ENCODE measurements at places on chromosomes 4 and X. TPM values are rescaled to one million over a fixed set of nuclear protein-coding genes. Genes with fewer than 3 reads are reported as not detected.

- DNase-seq, result no peak
Measured at GRCh38 chrX:17525266-17525665, 150.3 kb downstream of the NHS start.

- DNase-seq, result no peak
Measured at GRCh38 chrX:103797691-103798090, 21.1 kb downstream of the PLP1 start.

- no peak for DNase-seq
Measured at GRCh38 chr4:143762511-143762910, 62.0 kb upstream of the FREM3 start.

GRCh38 chr4:155383541-155383940, 6.8 kb upstream of the MAP9 start:
- no peak for DNase-seq

DNA sequence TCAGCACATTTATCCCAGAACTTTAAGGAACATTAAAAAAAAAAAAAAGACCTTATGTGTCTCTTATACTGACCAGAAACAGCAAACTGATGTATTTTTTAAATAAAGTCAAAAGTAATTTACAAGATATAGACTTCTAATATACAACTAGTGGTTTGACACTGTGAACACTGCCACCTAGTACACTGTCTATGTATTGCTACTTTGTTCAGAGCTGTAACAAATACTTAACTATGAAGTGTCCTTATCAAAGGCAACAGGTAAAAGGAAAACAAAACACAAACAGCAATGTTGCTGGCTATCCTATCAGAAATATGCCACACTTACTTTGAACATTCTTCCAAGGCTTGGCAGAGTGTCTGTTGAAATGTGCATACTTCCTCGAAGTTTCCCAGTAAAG, 60.4 kb downstream of the CD40LG start:
- peak; percentile 20 for DNase-seq

- no peak for DNase-seq
Measured at GRCh38 chr4:113682730-113683537, 78.6 kb downstream of the CAMK2D start.

DNA sequence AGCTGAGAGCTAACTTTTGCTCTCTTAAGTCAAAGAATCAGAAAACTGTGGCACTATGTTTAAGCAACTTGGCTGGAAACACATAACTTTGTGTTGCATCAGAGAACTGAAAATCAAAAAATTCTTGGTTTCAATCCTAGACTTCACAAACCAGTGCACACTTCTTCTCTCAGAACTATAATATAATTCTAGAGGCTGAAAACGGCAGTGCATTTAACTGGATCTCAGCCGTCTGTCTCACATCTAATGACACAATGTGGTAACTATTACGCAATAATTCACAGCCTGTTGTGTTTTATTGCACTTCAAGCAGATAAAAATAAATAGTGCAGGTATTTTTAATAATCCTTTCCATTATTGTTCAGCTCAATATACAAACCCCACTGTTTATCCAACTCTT, 260.6 kb upstream of the DIAPH2 start:
- DNase-seq, result peak; percentile 34

GRCh38 chrX:1591863-1592469, 562 bp downstream of the AKAP17A start:
- no peak for DNase-seq

DNA sequence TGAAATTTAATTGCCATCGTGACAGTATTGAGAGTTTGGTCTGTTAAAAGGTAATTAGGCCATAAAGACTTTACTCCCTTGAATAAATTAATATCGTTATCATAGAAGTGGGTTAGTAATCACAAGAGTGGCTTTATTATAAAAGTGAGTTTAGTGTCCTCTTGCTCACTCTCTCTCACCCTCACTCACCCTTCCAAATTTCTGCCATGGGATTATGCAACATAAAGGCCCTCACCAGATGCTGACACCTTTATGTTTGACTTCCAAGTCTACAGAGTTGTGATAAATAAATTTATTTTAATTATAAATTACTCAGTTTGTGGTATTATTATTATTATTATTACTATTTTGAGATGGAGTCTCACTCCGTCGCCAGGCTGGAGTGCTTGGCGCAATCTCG, 1070.8 kb downstream of the PCDH18 start:
- no peak for DNase-seq

DNA sequence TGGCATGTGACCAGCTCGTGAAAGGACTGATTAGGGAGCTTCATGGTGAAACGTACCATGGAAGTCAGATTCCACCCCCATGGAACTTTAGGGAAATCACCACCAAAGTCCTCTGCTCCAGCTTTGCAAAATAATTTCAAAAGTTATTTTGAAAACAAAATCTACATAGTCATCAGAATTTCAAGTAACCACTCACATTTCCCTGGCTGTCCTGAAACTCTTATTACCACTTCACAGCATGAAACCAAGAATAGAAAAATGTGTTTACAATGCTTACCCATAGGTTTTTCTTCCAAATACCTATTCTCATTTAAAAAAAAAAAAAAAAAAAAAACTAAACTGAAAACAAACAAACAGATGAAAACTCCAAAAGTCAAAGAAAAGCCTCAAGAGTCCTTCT, 198.7 kb downstream of the PDGFRA start:
- DNase-seq, result no peak

DNA sequence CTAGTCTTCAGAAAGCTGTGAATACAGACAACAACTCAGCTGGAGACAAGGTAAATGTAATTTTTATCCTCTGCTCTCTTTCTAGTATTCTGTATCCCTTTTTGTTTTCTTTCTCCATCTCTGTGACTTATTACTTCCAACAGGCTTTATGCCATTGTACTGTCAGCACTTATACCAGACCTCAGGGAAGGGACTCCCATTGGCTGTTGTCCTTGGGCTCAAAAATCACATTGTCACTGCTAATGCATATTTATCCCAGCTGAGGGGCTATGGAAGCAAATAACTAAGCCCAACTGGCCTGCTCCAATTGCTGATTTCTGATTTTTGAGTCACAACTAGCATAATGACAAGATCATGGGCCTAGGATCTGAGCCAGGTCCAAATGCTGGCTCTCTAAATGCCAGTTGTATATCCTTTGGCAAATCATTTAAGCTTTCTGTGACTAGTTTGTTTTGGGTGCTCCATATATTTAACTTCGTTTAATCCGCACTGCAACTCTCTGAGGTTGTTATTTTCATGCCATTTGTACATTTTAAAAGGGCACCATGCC, 395.1 kb upstream of the GNPDA2 start:
- DNase-seq, result no peak

DNA sequence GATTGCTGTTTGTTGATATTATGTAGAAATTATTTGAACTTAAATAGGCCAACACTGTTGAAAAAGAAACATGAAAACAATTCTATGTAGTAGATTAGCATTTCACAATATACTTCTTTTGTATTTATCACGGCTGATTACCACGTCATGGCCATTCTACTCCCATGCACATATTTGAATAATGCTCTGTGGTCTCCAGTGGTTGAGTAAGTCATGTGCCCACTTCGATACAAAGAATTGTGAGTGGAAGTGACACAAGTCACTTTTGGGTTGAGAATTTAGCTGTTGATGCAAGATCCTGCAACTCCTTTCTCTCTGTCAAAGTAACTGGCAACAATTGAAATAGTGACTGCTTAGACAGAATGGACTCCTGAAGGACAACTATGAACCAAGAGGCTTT, 6.7 kb upstream of the FSTL5 start:
- DNase-seq, result no peak

DNA sequence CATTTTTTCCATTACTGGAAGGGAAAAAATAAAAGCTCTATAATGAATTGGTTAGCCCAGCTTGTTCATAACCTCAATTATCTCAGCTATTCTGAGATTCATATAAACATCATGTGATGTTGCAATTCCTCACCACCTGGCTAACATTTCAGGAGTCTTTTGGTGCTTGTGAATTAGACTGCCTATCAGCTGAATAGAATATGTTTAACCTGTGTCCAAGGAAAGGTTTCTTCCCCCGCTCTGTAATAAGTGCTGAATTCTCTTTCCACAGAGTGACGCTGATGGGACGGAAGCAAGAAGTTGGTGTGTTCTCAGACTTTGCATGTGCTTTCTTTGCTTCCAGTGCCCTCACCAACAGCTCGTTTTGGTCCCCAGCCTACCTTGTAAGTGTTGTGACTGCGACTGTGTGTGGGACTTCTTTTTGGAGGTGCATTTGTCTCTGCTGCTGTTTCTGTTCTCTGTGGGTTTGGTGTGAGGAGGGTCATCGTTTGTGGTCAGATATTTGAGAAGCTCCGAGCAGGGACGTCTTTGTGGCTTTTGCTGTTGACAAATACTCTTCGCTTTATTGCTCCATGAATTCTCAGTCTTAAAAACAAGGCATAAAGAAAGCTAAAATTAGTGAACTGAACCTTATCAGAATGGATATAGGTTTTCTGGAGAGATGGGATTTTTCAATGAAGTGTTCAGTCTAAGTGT, 61.7 kb downstream of the PPARGC1A start:
- DNase-seq, result peak; percentile 3

DNA sequence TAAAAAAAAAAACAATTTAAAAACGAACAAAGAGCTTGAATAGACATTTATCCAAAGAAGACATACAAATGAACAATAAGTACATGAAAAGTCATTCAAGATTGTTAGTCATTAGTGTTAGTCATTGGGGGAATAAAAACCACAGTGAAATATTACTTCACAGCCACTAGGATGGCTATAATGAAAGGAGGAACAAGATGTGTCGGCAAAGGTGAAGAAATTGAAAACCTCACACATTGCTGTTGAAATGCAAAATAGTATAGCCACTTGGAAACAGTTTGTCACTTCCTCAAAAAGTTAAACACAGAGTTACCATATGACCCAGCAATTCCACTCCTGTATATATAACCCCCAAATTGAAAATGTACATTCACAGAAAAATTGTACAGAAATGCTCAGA, 45.2 kb upstream of the SLC39A8 start:
- peak; percentile 79 for DNase-seq

DNA sequence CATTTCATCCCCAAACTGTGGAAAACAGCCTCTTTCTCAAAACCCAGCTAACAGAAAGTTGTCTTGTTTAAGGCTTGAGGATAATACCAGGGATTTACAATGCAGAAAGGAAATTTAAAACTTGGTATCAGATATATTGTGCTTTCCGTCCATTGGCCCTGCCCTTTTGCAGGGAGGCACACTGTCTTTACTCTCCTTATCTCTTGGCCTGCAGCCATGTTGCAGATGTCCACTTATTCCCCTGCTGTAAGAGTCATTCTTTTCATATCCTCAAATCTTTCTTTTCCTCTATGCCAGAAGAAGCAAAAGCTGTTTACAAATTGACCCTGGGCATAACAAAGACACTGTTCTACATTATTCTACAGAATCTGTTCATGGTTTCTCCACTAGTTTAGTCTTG, 75.6 kb upstream of the DYNLT3 start:
- no peak for DNase-seq

GRCh38 chr4:175385797-175386196, 426.3 kb downstream of the GPM6A start:
- peak; percentile 16 for DNase-seq

- DNase-seq, result peak; percentile 66
Measured at GRCh38 chrX:150693725-150694574, 754 bp downstream of the MTMR1 start.

DNA sequence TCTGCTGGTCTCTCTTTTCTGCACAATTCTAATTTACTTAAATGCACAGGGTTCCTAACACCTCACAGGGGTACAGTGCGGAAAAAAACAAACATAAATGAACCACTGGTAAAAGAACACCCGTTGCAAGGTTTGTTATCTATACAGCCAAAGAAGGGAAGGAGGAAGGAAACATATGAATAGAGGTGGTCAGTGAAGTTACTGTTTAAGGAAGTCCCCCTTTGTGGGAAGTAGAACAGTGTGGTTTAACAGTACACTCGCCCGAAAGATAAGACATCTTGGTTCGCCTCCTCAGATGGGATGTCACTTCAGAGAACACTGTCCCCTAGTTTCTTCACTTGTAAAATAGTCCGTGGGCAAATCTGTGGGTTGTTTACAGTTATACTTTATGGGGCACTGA, 57.5 kb downstream of the TEC start:
- DNase-seq, result no peak

DNA sequence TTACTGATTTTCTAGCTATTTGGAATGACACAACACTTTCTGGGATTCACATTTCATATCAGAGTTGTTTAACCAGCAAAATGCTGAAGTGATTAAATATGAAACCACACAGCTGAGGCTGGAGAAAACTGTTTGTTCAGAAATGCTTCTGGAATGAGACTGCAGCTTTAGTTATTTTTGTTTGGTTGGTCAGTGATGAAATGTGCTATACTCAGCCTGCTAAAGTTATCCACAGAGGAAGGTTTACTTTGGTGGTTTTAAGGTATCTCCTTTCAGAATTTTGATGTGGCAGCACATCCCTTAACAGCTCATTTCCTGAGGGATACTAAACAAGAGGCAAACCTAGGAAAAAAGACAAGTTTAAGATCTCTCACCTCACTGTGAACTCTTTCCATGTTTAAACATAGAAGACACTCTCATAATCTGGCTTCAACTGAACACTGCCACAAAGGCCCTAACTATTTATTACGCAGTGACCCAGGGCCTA, 106.6 kb upstream of the PDE5A start:
- peak; percentile 52 for DNase-seq

The CLDN34 gene
- total RNA-seq, result not detected

The MAB21L2 gene
- total RNA-seq, result not detected

The ARR3 gene
- not detected for total RNA-seq

The C4orf50 gene
- total RNA-seq, result not detected

The UGT2B17 gene
- not detected for total RNA-seq
